CD4-positive, CD25-positive, alpha-beta regulatory T cell (primary cell): ENCODE measurements at places on chromosomes 11 and 22. TPM values are rescaled to one million over a fixed set of nuclear protein-coding genes. Genes with fewer than 3 reads are reported as not detected.

DNA sequence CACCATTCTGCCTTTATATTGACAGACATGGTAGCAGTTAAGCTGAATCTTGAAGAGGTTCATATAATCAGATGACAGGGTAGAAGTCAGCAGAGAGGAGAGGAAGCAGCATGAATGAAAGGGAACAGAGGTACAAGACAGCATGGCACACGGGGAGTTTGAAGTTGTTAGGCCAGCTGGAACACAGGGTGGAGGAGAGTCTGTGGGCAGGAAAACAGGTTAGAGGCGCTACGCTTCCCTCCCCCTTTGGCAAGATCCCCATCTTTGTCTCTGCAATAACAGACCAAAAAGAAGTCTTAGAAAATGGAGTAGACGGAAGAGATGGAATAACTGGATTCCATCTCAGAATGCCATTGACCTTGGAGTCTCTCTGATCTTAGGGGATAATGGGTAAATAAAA is 20.0 kb upstream of the NDUFC2 start:
- DNase-seq = no peak

GRCh38 chr22:22089459-22090308 is 107.1 kb upstream of the TOP3B start:
- DNase-seq = no peak

GRCh38 chr11:132866783-132867545 is 665.3 kb downstream of the OPCML start:
- no peak for DNase-seq

NUDT22 gene
- 44.1 TPM for polyA plus RNA-seq

- DNase-seq = no peak
Measured at GRCh38 chr22:46929046-46929709, 166.7 kb downstream of the TBC1D22A start.

TSPAN32 gene
- 43.0 TPM for polyA plus RNA-seq

- no peak for DNase-seq
Measured at GRCh38 chr11:83259559-83259958, 26.6 kb downstream of the CCDC90B start.

- no peak for DNase-seq
Measured at GRCh38 chr22:42142771-42143461, 12.3 kb upstream of the CYP2D6 start.

DNA sequence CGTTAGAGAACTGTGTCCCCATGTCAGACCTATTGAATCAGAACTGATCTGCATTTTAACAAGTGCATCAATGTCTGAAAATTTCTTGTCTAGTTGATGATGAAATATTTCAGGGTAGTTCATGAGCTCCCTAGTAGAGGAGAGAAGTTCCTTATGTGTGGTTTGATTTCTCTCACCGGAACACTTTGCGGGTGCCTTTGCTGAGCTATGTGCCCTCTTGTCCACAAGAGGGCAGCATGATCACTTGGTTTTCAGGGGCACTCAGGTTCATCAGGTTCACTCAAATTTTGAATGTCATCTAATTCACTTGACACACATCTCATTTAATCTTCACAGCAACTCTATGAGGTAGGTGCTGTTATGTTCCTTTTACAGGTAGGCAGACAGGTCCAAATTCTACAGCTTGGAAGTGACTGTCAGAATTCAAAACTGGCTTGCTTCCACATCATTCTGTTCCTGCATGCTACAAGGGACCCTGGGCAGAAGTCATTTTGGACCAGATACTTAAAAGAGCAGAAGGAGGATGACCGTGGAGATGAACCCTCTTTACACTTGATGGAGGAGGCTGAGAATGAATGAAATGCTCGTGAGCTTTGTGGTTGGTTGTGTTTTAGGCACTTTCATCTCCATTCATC is 55.6 kb downstream of the P4HA3 start:
- DNase-seq = peak; percentile 75

- DNase-seq = no peak
Measured at GRCh38 chr11:64112771-64113461, 53.0 kb downstream of the MACROD1 start.

- DNase-seq = no peak
Measured at GRCh38 chr22:44869196-44869595, 116.8 kb downstream of the ARHGAP8 start.

DNA sequence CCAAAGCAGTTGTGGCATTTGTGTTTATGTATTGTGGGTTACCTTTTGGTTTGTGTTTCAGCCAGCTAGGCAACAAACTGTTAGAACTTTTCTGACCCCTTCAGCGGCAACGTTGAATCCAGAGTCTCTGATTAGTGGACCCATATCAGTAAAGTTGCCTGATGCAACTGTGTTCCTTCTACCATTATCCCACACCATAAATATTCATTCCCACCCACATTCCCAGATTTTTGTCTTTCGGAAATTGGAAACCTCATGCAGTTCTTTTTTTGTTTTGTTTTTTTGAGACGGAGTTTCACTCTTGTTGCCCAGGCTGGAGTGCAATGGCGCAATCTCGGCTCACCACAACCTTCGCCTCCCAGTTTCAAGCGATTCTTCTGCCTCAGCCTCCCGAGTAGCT is 30.7 kb upstream of the RBX1 start:
- DNase-seq = no peak

DNA sequence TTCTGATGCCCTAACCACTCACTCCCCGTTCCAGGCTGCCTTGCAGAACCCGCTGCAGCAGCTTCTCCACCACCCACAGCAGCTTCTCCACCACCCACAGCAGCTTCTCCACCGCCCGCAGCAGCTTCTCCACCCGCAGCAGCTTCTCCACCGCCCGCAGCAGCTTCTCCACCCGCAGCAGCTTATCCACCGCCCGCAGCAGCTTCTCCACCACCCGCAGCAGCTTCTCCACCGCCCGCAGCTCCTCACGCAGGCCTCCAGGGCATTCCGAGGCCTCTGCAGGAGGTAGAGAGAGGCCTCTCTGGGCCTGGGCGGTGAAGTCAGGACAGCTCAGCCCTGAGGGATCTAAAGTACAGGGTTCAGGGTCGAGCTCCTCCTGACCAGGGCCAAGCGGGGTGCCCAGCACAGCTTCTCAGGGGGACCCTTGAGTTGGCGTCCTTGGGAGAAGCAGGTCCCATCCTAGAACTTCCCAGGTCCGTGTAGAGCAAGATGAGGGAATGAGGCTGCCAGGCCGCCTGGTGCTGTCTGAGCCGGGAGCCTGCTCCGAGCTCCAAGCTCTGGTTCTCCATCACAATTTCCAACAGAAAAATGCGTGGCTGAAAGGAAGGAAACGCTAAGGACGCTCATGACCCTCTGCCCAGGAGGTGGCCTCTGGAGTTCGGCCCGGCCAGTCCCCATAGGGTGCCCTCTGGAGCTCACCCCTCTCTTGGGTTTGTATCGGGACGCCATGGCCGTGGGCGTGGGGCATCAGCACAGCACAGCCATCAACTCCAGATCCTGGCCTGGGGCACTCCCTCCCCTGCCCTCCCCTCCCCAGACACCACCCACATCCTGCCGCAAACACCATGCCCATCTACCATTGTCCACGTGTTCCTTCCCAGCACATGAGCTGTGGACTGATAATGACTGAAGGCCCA is 528.6 kb downstream of the BRD1 start:
- no peak for DNase-seq

DNA sequence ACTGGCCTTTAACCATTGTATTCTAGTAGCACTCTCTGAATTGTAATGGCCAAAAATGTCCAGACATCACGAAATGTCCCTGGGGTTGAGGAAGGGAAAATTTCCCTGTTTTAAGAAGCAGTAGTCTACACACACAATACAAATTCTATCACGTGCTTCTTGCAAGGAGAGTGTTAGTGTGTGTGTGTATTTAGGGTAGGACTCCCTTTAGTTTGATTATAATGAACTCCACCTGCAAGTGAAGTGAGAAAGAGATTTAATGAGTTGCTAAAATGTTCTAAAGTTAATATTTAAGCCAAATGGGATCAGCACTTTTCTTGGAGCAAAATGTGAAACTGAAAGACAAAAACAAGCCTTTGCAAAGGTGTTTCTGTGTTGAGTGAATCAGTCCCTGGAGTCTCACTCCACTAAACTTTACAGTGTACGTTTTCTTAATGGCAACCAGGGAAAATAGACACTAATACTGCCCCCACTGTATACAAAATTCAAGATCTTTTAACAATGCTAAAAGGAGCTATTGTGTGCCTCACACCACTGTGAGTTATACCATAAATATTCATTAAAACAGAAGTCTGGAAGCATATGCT is 590.3 kb upstream of the TENM4 start:
- DNase-seq = no peak

GRCh38 chr11:34180040-34180813 is 74.8 kb downstream of the NAT10 start:
- DNase-seq = no peak

- DNase-seq = no peak
Measured at GRCh38 chr11:10667521-10667885, 26.1 kb downstream of the IRAG1 start.

RPS6KB2 gene
- 49.2 TPM for polyA plus RNA-seq

KCNQ1OT1 gene
- polyA plus RNA-seq = 0.05 TPM

ASPHD2 gene
- polyA plus RNA-seq = 8.5 TPM

GRCh38 chr11:62012832-62013461 is 45.5 kb upstream of the FTH1 start:
- no peak for DNase-seq

GRCh38 chr22:46081831-46082210 is 68.5 kb upstream of the PPARA start:
- no peak for DNase-seq

- DNase-seq = no peak
Measured at GRCh38 chr22:45516923-45517675, 14.4 kb downstream of the FBLN1 start.

BTBD18 gene
- polyA plus RNA-seq = 0.44 TPM

LMO2 gene
- polyA plus RNA-seq = 0.13 TPM
